ENCODE measurements at places on chromosomes 1 and 21. TPM values are rescaled to one million over a fixed set of nuclear protein-coding genes. Genes with fewer than 3 reads are reported as not detected.

CYP2J2 gene
- 0.82 TPM for total RNA-seq

FCGR2B gene
- total RNA-seq, result 0.41 TPM

SFN gene
- total RNA-seq, result under 0.01 TPM

ASAP3 gene
- total RNA-seq, result 7.7 TPM

CTSS gene
- total RNA-seq, result 6.9 TPM

SLC6A9 gene
- total RNA-seq, result 2.9 TPM

GJB5 gene
- total RNA-seq, result not detected

GRCh38 chr1:235024711-235025421 lies 103.8 kb downstream of the TOMM20 start:
- no peak for DNase-seq

DNA sequence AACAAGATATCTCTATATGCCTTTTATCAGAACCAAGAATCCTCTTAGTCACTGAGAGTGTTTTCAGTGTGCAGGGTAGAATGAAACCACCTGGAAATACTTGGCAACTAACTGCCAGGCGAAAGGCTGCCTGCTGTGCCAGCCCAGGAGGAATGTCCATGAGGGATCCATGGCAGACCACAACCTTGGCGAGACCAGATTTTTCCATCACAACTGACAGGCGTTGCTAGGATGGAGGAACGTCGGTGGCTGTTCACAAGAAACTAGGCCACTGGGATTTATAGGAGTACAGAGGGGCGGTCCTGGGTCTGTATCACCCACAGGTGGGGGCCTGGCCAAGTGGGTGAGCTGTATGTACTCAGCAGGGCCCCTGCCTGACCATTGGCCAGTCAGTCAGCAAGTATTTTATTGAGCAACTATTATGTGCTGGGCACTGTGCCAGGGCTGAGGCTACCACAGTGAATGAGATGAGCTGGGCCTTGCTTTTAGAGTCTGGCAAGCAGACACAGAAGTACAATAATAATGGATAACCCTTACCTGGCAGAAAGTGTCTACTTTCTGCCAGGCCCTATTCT lies 199.4 kb downstream of the FOXD2 start:
- DNase-seq, result no peak

DNA sequence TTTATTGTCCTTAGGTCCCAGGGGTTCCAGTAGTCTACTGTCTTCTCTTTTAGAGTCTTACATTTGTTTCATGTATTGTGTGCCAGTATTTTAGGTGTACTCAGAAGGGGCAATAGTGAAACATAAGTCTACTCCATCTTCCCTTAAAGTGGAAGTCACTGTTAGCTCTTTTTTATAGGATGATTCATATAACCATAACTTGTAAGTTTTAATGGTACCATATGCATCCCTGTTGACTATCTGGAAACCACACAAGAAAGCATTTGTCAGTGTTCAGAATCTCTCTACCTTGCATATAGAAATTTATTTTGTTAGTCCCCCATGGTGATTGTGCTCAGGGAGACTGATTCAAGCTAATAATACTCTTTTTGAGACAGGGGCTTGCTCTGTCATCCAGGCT lies 149.9 kb downstream of the HS2ST1 start:
- DNase-seq, result no peak

DNA sequence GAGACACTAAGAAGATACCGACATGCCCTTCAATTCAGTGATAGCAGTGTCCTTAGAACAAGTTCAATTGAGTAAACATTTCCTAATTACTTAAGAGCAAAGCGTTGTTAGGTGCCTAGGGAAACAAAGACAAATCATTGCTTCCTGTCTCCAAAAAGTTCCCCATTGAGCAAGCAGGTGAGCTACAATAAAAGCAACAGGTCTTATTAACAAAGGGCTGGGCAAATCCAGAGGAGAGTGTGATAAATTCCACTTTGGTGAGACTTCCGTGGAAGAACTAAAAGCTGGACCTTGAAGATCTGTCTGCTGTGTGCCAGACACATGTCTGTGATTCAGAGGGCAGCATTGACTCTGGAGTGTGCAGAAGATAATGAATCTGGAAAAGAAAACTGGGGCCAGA lies 1.9 kb upstream of the TUT4 start:
- DNase-seq, result no peak

GRCh38 chr1:182990413-182991144 lies 32.6 kb upstream of the LAMC1 start:
- no peak for DNase-seq

DNA sequence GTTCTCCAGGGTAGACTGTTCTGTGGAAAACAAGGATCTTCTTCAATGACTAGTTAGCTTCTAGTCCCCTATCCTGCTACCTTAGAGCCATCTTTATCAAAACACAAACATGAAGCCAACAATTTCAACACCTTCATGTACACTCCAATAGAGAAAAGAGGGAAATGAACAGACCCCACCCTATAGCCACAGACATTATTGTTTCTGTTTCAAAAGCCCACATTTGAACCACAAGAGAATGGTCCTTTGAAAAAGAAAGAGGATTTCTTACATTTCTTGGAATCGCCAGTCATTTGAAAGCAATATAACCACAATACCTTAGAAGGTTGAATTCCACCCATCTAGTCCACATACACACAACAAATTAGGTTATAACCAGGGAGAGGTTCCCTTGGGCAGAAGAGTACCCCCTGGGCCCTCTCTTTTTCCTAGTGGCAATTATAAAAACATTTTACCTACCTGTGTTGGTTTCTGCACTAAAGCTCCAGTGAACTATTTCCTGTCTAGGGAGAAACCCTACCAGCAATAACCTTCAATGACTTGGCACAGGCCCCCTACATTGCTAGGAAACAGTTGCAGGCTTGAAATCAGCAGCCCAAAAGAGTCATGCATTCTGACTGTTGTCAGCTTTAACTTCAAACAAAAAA lies 2.7 kb upstream of the LPGAT1 start:
- no peak for DNase-seq

All from frontal cortex (tissue), 4 donors.